Activated CD8-positive, alpha-beta memory T cell treated with anti-CD3 and anti-CD28 coated beads for 4 hours (primary cell): ENCODE measurements at places on chromosomes 3 and 15.

GRCh38 chr15:66646308-66646707 lies 55.7 kb upstream of the SMAD6 start:
- no peak for DNase-seq

DNA sequence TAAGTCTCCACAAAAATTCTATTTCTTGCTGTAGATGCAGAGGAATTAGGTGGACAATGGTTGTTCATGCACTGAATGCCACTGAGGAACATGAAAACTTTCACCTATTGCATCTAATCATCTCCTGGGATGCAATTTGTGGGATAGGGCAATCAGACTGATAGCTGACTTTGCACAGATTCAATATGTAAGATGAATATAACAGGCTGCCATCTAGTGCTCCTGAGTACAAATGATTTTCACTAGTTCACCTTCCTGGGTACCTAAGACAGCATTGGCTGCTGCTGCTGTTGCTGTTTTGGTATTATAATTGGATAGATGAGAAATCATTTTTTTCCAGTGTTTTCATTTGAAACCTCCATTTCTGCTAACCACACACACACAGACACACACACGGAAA lies 19.7 kb downstream of the TIMMDC1 start:
- no peak for DNase-seq

DNA sequence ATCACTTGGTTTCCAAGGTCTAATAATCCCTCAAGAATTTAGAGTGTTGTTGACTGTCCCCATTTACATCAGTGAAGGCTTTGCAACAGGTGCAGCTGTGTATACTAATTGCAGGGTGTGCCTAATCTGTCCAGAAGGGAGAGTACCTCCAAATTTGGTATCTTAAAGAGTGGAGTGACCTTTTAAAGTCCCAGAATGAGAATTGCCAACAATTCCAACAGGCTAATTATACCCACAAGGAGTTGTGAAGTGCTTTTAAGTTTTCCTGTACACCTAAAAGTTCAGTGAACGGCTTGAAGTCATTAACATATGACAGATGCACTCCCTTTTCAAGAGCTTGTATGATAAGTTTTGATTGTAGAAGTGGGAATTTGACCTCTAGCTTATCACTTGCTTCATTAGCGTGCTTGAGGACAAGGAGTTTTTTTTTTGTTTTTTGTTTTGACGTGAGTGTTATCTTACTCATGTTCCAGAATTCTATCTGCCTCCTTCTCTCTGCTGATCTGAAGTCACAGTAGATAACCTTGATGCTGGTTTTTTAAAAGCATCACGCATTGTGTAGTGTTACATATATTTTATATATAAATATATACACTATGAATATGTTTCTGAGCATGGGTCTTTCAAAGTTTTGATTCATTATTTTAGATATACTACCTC lies 26.3 kb downstream of the CDIN1 start:
- no peak for DNase-seq

DNA sequence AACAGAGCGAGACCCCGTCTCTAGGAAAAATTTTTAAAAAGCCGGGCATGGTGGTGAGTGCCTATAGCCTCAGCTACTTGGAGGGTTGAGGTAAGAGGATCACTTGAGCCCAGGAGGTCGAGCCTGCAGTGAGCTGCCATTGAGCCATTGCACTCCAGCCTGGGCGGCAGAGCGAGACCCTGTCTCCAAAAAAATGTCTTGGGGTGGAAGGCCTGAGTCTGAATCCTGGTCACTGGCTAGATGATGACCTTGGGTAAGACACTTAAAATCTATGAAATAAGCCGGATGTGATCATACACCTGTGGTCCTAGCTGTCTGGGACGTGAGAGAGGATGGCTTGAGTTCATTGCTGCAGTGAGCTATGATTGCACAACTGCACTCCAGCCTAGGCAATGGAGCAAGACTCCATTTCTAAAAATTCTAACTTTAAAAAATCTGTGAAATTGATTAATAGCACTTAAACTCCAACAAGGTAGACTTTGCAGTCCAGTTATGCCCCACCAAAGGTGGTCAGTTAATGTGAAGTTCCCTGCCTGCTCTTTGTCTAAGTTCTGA lies 157.3 kb upstream of the UMPS start:
- no peak for DNase-seq

GRCh38 chr3:188472336-188472735 lies 318.4 kb downstream of the LPP start:
- DNase-seq, result no peak

- no peak for DNase-seq
Observed at GRCh38 chr3:14554715-14555114, 14.6 kb upstream of the GRIP2 start.

DNA sequence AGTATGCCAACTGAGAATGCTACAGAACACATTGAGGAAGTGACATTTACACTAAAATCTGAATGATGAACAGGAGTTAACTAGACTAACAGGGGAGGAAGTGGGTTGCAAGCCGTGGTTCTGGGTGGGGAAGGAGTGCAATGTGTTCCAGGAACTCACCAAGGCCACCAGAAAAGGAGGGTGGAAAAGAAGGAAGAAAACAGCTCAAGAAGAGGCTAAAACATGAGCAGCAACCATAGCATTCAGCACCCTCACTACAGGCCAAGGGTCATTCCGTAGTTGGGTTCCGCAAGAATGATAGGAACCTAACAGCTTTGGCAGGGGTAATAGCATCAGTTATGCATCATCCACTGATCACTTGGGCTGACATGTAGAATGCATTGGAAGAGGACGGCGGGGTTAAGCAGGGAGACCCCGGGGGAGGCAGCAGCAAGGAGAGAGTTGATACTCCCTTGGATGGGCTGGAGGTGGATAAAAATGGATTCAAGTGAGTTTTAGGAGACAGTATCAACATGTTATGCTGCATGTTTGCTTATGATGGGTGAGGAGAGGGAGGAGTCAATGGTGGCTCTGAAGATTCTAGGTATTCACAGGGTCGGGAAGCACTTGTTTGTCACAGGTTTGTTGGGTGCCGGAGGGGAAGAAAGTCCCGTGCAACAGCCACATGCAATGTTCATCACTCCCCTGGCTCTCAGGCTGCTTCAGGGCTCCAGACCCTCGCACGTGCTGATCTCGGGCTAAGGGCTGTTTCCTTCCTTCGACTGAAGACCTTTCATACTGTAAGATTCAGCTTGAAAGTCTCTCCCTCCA lies 53.2 kb downstream of the LIPC start:
- DNase-seq, result no peak

GRCh38 chr3:157618075-157618760 lies 115.0 kb upstream of the VEPH1 start:
- DNase-seq, result no peak

GRCh38 chr3:127387119-127387518 lies 99.3 kb upstream of the PRR20G start:
- no peak for DNase-seq

DNA sequence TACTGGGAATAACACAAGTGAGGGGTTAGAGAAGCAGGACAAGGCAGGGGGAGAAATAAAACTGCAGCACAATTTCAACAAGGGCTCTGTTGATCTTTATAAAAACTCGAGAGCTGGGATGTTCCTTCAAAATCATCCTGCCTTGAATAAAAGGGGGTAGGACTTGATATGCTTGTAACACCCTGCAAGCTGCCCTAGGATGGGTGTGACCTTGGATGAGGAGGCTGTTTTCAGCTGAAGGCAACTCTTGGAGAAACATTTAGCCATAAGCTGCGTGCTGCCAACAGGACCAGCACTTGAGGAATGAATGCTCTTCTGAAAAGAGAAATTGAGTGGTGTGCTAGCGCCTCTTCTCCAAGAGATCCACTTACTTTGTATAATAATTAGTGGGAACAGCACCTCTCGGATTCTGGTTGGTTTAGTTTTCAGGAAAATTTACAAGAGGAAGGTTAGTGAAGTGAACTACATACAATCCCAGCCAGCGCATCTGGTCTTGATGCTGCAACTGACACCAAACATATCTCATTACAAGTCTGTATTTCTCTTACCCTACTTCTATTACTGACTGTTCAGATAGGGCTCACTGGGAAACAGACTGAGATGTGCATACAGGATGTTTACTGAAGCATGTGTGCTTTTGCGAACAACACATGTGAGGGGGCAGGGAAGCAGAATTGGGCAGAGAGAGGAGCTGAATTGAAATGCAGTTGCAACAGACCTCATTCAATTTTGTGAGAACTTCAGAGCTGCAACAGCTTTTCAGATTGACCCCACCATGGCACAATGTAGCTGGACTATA lies 643.0 kb upstream of the GOLIM4 start:
- DNase-seq, result no peak

DNA sequence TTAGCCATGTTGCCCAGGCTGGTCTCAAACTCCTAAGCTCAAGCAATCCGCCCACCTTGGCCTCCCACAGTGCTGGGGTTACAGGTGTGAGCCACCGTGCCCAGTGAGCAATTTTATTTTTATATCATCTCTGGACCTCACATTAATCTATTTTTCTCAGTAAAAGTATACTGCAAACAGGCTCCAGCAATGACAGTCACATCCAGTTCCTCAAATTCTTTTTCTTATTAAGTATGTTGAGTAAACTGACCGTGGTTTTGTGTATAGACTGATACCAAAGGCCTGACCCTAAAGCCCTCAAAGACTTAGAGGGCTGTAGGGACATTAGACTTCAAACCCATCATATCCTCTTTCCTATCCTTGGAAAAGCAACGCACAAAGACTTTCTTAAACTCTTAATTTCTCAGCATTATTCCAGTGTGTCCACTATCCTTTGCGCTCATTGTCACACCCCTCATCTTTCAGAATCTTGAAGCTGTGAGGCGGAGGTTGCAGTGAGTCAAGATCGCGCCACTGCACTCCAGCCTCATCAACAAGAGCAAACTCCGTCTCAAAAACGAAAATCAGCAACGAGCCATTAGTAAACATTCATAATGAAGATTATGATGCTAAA lies 2.0 kb downstream of the NGLY1 start:
- no peak for DNase-seq

DNA sequence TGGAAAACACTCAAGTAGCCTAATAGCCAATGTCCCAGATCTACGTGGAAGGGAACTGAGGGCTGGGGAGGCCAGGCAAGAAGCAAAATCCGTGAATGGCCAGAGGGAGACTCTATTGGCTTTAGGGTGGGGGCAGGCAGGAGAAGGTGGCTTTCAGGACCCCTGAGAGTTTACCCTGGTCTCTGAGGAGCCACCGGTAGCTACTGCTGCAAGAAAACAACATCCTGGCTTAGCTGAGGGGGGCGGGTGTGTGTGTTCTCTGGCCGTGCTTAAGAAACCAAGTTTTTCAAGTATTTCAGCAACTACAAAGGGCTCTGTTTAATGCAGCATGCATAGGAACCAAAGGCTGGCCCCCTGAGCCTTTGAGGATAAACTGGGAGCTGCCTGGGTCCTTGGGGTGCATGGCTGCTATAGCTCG lies 47.6 kb upstream of the TRPM1 start:
- DNase-seq, result no peak

DNA sequence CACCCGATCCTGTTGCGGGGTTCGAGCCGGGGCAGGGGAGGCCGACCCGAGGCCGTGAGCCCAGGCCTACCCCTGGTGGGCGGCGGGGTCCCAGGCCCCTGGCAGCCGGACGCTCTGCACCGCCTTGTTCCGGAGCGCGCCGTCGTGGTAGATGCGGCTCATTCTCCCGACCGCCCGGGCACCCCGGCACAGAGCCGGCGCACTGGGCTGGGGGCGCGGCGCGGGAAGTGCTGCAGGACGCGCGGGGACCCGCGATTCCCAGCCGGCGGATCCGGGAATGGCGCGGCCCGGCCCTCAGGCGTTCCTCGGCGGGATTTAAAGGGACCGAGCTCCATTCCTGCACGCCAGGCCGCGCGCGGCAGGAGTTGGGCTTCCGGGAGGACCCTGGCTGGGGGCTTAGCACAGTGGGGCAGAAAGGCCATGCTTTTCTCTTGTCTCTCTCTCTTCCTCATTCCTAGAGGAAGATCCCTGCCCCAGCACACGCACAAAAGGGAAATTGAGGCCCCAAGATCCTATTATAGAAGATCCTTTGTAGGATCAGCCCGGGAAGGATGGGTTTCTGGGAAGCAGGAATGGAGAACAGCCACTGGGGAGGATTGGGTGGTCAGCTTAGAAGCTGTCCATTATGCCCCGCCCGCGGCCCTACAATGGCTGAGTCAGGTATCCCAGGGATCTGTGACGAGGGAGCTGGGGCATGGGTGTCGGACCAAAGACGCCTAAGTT lies at the start of gene ARPIN:
ARPIN (minus strand) TSS at position 279 of the 723 bp plus-strand sequence; CDS start at position 162, 117 bp downstream.
- DNase-seq, result no peak

DNA sequence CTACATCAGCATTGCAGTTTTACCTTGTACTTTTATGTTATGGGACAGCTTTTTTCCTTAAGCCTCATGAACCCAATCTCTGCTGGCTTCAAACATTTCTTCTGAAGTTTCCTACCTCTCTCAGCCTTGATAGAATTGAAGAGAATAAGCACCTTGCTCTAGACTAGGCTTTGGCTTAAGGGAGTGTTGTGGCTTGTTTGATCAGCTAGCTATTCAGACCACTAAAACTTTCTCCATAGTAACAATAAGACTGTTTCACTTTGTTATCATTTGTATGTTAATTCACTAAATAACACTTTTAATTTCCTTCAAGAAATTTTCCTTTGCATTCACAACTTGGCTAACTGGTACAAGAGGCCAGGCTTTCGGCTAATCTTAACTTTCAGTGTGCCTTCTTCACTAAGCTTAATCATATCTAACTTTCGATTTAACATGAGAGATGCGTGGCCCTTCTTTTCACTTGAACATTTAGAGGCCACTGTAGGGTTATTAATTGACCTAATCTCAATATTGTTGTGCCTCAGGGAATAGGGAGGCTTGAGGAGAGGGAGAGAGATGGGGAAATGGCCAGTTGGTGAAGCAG lies 8.1 kb upstream of the TIGIT start:
- DNase-seq, result no peak

GRCh38 chr3:26202169-26202568 lies 412.3 kb downstream of the OXSM start:
- DNase-seq, result no peak

DNA sequence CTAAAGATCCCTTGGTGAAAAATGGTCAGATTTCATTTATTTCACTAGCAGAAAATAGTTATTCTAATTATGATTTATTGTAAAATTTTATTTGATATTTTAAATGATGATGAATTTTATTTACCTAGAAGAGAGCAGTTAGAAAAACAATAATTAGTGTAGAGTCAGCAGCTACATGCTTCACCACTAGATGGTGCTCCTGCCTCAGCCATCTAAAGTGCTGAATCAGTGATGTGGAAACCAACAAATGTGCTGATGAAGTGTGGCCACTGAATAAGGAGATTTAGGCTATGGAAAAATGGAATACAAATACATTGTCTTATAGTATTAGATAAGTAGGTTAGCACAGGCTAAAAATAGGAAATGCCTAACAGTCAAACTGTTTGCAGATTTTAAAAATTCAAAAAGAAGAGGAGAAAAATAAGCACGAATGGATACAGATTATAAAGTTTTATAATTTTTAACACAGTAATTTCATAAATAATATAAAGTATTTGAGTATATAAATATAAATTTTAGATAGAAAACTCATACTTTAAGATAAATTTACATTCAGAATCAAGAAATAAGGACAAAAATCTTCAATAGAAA lies 109.8 kb downstream of the PPP2R3A start:
- DNase-seq, result peak; percentile 52

DNA sequence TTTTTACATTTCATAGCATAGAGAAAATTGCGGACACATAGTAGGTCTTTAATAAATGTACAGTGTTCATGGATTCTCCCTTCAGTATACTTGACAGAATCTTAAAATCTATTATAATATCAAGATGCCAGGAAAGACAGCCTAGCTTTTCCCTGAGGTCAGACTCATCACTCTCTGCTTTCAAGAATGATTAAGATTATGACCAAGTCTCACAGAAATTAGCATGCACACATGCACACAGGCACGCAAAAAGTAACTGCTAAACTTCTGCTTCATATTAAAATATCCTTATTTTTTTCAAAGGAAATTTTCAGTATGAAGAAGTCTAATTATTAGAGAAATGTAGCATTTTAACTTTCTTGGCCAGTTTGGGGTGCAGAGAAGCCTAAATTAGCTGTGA lies 493.8 kb upstream of the NECTIN3 start:
- DNase-seq, result no peak
